ENCODE measurements at places on chromosomes 4 and X.
A peak's percentile ranks its signal among the peaks of the same experiment; 100 is the strongest.

- no peak for DNase-seq
These were observed 222.1 kb downstream of the CAMK2D start for GRCh38 chr4:113539408-113539807.

DNA sequence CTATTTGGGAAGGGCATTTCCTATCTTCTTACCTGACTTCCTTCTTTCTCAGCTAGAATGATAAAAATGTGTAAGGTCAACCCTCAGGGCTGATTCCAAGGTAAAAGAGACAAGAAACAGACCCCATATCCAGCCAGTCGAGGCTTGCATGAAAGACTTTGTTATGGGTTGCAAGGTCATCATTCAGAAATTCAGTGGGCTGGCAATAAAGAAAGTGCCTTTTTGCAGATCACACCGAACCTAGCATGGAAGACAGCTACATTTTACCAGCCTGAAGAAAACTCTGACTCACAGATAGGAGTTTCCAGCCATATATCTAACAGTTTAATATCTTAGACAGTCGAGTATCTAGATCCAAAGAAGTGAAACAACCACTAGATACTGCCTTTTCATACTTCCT is 87.4 kb downstream of the PDGFC start:
- no peak for DNase-seq

- DNase-seq, result no peak
These were observed 8.6 kb downstream of the LIAS start for GRCh38 chr4:39467464-39467863.

- DNase-seq, result no peak
These were observed 61.3 kb upstream of the KDR start for GRCh38 chr4:55186700-55187099.

DNA sequence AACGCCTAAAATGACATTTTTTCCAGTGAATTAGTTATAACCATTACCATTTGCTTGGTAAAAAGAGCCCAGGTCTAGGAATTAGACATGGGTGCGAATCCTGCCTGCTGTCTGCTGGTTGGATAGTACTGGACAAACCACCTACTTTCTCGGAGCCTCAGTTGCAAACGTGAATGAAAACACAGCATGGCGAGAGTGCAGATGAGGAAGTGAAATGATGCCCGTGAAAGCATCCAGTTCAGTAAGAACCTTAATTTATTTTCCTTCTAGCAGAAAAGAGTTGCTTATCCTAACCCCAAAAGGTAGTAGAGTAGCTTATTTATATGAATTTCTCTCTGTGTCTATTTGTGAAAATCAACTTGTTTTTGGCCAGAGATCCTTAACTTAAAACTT is 171.4 kb upstream of the GALNT7 start:
- DNase-seq, result no peak

DNA sequence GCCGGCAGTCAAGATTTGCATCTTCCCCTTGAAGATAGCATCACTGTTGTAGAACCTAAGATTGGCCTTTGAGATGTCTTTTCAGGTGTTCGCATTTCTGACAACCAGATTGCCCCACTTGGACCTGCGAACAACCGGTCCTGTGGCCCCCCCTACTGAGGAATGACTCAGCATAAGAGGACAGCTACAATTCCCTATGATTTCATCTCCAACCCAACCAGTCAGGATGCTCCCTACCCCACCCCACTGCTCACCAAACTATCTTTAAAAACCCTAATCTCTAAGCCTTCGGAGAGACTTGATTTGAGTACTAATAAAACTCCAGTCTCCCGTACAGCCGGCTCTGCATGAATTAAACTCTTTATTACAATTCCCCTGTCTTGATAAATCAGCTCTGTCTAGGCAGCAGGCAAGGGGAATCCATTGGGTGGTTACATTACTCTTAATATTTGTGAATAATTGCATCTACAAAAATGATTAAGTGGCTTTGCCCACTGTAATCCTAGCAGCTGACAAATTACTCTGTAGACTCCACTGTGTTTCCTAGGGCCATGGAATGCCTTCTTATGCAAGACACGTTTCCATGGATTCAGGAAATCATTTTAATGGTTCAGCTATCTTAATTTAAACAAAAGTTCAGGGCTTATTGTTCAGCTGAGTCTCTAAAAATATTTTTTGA is 95.4 kb downstream of the GPR143 start:
- DNase-seq, result peak; percentile 14

GRCh38 chr4:72295966-72296557 is 264.3 kb downstream of the NPFFR2 start:
- DNase-seq, result peak; percentile 66

- no peak for DNase-seq
These were observed 273.3 kb downstream of the SH2D1A start for GRCh38 chrX:124619710-124620109.

DNA sequence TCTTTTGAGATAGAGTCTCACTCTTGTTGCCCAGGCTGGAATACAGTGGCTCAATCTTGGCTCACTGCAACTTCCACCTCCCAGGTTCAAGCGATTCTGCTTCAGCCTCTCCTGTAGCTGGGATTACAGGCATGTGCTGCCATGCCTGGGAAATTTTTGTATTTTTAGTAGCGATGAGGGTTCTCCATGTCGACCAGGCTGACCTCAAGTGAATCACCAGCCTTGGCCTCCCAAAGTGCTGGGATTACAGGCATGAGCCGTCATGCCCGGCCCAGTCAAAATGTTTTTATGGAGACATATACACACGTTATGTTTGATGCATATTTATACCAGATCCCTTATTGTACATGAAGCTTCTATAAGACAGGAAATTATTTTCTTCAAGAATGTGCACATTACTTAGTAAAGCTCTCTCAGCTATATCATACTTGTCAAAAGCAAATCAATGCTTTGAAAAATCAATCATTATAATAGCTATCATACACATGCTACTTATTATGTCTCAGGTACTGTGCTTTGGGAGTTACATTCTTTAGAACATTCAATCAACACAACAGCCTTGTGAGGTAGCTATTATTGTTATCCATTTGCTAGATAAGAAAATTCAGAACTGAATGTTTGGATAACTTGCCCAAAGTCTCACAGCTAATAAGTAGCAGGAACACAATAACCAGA is 269.2 kb downstream of the FSTL5 start:
- DNase-seq, result no peak

DNA sequence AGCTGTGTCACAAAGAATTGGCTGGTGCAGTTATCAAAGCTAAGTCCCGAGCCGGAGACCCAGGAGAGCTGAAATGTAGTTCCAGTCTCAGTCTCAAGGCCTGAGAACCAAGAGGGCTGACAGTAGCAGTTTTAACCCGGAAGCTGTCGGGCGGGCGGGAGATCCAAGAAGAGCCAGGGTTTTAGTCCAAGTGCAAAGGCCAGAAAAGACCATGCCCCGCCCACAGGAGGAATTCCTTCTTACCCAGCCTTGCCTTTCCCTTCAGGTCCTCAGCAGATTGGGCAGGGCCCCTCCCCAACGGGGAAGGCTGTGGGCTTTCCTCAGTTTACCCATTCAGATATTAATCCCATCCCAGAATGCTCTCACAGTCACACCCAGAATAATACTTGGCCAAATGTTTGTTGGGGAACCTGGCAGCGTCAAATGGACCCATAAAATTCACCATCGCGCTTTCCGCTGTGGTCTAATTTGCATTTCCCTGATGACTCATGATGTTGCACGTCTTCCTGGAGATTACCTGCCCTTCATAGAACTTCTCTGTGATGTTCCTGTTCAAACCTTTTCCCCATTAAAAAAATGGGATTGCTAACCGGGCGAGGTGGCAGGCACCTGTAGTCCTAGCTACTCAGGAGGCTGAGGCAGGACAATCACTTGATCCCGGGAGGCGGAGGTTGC is 16.2 kb downstream of the MAEA start:
- DNase-seq, result no peak

Data from H4 (cell line).